Stimulated activated CD4-positive, alpha-beta T cell treated with anti-CD3 and anti-CD28 coated beads, Interleukin-1b, Interleukin-23, amount 100 ng/mL, for 48 hours (primary cell): ENCODE measurements at places on chromosomes 6 and 20.

DNA sequence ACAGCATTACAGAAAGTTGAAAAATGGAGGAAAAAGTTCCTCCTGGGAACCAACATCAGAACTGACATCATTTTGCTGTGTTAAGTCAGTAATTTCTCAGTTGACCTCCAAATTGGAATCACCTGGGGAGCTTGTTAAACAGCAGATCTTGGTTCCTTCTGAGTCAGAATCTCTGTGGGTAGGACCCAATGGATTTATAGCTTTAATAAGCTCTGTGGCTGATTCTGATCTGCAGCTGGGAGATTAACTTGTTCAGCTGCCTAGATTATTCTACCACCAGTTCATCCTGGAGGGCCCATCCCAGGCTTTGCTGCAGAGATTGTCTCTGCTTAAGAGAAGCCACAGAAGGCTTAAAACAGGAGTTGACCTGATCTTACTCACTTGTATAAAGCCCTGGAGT, 90.7 kb upstream of the POPDC3 start:
- DNase-seq, result no peak

- no peak for DNase-seq
Measured at GRCh38 chr6:168363811-168364792, 44.5 kb upstream of the DACT2 start.

DNA sequence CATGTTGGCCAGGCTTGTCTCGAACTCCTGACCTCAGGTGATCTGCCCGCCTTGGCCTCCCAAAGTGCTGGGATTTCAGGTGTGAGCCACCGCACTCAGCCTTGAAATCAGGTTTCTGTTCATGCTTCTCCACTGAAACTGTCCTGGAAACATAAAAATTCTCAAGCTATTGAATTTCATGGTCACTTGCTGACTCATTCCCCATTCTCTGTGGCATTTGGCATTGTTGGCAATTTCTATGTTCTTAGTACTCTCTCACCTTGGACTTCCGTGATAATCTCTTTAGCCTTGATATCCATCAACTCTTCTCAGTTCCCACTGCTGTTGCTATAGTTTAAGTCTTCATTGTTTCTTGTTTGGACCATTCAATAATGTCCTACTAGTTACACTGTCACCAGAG, 6.2 kb downstream of the SEL1L2 start:
- no peak for DNase-seq

DNA sequence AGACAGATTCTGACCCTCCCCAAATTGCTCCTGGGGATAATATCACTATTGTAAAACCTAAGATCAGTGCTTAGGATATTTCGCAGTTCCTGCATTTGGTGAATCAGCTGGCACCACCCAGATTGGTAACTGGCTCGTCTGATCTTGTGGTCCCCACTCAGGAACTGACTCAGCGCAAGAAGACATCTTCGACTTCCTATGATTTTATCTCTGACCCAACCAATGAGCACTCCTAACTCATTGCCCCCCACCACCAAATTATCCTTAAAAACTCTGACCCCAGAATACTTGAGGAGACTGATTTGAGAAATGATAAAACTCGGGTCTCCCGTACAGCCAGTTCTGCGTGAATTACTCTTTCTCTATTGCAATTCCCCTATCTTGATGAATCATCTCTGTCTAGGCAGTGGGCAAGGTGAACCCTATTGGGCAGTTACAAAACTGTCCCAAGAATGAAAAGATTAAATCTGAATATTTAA, 55.7 kb upstream of the PRND start:
- peak; percentile 59 for DNase-seq
